ENCODE measurements at places on chromosomes 4 and X.

DNA sequence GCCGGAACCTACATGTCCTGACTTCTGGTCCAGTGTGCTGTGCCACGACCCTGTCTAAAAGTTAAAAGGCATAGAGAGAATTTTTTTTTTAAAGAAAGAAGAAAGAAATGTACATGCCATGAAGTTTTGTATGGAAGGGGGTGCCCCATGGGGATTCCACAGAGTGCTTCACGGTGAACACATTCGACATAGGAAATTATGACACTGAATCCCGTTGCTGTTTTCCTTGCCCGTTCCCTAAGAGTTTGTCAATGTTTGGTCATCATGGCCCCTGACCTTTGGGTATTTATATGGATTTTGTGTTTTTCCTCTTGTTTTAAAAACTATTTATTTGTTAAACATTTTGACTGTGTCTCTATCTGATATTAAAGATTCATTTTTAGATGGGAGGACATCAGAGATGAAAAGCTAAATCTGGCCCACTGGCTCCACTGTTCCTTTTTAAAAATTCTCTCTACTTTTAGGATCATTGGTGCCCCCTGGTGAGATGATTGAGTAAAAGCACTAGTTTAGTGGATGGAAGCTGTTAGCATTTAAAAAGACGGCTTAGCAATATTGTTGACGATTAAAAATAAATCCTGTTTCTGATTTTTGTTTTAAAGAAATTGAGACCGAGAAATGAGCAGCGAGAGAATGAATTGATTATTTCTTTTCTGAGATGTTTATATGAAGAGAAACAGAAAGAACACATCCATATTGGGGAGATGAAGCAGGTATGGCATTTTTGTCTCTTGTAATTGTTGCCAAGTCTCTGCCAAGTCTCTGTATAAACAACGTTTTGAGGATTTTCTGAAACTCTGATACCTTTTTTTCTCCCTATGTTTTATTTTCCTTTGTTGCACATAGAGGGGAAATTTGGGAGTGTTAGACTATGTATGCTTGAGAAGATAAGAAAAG lies 75.0 kb downstream of the PTTG2 start:
- DNase-seq, result peak; percentile 69

GRCh38 chrX:865422-865821 lies 234.8 kb downstream of the SHOX start:
- no peak for DNase-seq

GRCh38 chr4:26140150-26140898 lies 180.5 kb upstream of the RBPJ start:
- peak; percentile 36 for DNase-seq

GRCh38 chr4:142582340-142582739 lies 263.8 kb downstream of the INPP4B start:
- DNase-seq, result no peak

DNA sequence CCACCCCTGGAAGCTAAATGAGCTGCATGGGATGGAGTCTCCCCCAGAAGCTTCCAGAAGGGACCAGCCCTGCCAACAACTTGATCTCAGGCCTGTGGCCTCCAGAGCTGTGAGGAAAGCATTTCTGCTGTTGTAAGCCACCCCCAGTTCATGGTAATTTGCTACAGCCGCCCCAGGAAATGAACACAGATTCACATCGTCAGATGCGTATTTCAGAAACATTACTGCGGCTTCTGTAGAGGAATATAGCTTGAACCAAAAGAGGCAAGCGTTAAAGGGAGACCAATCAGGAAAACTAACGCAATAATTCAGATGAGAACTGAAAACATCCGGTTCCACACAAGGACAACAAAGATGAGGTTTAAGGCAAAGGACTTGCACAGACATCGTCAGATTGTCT lies 128.4 kb upstream of the TBL1X start:
- no peak for DNase-seq

DNA sequence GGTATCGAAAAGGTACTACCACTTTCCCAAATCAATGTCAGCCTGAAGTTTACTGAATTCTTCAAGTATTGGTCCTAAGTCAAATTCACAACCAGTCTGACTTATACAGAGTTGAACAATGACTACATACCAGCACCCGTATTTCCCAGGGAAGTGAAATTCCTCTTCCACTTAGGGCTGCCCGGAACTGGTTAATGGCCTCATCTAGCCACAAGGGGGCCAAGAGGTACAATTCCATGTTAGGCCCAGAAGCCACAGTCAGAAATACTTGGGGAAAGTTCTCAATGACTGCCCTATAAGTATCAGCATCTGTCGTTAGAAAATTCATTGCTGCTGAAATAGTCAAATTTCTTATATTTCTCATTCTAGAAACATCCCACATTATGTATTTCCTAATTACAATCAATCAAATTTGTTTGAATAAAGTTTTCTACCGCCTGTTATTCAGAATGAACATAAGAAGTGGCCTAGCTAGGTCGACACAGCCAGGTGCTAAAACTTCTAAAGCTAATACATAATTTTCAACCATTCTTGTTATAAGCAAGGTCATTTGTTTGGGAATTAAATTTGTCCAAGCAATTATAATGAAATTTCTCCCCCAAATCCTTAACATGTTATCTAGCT lies 5.6 kb upstream of the PCDH7 start:
- peak; percentile 83 for DNase-seq

Measured in mesendoderm (in vitro differentiated cells).